Nephron progenitor cell (in vitro differentiated cells): ENCODE measurements at places on chromosomes 7 and 10.

GRCh38 chr7:117087639-117088396 is 134.5 kb downstream of the ST7 start:
- peaks cover 26% of the 10 kb centered on the region for H3K4me1 ChIP-seq
- H3K27ac ChIP-seq: peak overlapping the region; percentile 7
- no peak for DNase-seq
- H3K36me3 ChIP-seq: no peaks in the 10 kb centered on the region

- H3K36me3 ChIP-seq: no peaks in the 10 kb centered on the region
- no peak for DNase-seq
- no peak overlapping the region for H3K4me3 ChIP-seq
- no peaks in the 10 kb centered on the region for H3K4me1 ChIP-seq
Observed at GRCh38 chr10:85558533-85558932, 808.1 kb downstream of the GRID1 start.

- peaks cover 37% of the 10 kb centered on the region for H3K4me1 ChIP-seq
- H3K4me3 ChIP-seq: no peak overlapping the region
- no peak overlapping the region for H3K27ac ChIP-seq
- no peaks in the 10 kb centered on the region for H3K27me3 ChIP-seq
- H3K36me3 ChIP-seq: no peaks in the 10 kb centered on the region
Observed at GRCh38 chr10:109993551-109994330, 14.0 kb upstream of the ADD3 start.

DNA sequence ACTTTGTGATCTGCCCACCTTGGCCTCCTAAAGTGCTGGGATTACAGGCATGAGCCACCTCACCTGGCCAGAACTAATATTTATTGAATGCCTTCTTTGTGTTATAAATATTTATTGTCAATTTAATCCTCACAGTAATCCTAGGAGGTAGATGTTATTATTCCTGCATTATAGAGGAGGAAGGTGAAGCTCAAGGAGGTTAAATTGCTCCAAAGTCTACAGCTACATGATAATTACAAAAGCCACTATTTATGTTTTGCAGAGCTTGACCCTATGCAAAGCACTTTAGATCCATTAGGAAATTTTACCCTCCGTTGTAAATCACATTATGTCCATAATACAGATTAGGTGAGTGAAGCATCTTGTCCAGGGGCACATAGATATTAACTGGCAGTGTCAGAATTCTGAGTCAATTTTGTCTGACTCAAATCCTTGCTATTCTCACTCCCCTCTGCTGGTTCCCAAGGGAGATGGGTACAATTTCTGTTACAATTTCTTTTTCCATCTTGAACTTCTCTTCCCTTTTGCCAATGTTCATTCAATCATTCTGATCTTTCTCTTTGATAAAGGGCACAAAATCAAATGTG is 25.7 kb upstream of the CDK14 start:
- H3K27me3 ChIP-seq: no peaks in the 10 kb centered on the region
- no peaks in the 10 kb centered on the region for H3K36me3 ChIP-seq
- no peak overlapping the region for H3K4me3 ChIP-seq
- H3K27ac ChIP-seq: no peak overlapping the region
- H3K4me1 ChIP-seq: no peaks in the 10 kb centered on the region
- DNase-seq: no peak

DNA sequence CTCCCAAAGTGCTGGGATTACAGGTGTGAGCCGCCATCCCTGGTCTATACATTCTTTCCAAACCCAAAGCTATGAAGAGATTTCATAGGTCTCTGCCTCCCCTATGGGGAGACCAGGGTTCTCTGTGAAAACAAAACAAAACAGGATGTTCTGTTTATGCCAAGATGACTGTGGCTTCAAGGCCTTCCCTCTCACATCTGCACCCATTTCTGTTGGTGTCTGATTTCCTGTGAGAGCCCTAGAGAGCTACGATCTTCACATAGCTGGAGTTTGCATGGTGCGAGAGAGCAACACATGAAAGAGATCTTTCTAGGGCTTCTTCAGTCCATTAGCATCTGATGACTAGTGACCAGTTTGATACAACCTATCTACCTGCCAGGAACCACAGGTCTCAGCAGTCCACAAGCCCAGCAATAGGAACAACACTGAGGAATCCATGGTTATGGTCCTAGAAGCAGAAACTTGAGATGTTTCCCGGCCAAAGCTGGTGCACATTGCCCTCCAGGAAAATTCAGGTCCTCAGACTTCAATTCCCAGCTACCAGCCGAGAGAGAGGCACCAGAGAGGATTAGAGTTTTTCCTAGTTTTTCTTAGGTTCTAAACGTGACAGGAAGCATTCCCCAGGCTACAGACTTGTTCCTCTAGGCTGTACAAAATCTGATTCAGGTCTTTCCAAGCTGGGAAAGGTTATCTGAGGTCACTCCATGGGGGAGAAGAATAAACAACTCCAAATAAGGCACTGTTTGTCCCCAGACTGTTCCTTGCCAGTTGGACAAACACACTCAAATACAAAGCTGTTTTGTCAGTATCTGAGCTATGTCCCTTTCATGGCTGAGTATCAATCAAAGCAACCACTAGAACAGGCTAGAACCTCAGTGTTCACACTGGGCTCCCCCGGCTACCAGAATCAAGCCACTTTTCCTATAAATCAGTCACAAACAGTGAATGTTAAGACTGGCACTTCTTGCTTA is 259.7 kb downstream of the CALN1 start:
- DNase-seq: no peak
- peaks cover 24% of the 10 kb centered on the region for H3K4me1 ChIP-seq
- H3K36me3 ChIP-seq: no peaks in the 10 kb centered on the region
- H3K27ac ChIP-seq: peak overlapping the region; percentile 96
- no peak overlapping the region for H3K4me3 ChIP-seq

GRCh38 chr10:30228417-30229036 is 120.6 kb downstream of the MTPAP start:
- DNase-seq: no peak
- H3K4me1 ChIP-seq: peaks cover 21% of the 10 kb centered on the region
- H3K4me3 ChIP-seq: no peak overlapping the region
- no peak overlapping the region for H3K27ac ChIP-seq
- H3K27me3 ChIP-seq: peaks cover 10% of the 10 kb centered on the region
- H3K36me3 ChIP-seq: no peaks in the 10 kb centered on the region
